HCT116 (cell line): ENCODE measurements at places on chromosomes 5 and 9.
A peak's percentile ranks its signal among the peaks of the same experiment; 100 is the strongest.

DNA sequence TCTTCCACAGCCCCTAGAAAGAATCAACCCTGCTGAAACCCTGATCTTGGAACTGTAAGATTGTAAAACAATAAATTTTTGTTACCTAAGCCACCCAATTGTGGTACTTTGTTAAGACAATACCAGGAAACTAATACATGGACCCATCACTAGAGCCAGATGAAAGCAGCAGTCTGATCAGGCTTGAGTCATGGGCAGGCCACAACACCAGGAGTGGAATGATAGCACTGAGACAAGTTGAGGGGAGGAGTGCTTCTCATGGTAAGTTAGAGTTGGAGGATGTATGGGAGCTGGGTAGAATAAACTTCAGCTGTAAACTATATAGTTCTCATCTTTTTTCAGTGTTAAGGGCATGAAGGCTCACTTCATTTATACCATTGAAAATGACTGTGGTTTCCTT is 164.4 kb upstream of the OR13F1 start:
- no peak for DNase-seq

DNA sequence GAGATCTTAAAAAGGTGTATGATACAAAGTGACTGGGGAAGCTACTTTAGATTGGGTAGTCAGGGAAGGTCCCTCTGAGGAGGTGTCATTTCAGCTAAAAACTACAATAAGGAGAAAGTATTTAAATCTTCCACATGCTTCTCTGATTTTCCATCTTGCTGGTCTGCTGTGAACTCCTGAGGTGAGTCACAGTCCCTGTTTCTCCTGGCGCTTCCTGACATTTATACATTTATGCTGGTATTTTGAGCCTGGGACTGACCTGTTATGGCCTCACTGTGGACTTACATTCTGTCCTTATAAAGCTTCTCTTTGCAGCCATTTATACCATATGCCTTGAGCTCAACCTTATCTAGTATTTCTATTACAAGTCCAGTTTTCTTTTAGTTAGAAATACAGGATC is 95.1 kb downstream of the MED27 start:
- no peak for DNase-seq

DNA sequence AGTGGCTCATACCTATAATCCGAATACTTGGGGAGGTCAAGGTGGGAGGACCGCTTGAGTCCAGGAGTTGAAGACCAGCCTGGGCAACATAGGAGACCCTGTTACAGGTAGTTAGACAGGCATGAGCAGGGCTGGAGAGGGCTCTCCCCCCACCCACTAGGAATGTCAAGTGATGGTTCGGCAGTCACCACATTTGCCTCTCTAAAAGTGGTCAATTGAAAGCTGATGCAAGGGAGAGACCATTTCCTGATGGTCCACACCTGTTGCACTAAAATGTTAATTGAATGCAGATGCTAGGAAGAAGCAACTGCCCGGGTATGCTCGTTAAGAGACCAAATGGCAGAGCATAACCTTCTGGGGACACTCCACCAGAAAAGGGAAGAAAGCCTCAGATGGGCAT is 82.7 kb downstream of the SFXN1 start:
- no peak for DNase-seq

DNA sequence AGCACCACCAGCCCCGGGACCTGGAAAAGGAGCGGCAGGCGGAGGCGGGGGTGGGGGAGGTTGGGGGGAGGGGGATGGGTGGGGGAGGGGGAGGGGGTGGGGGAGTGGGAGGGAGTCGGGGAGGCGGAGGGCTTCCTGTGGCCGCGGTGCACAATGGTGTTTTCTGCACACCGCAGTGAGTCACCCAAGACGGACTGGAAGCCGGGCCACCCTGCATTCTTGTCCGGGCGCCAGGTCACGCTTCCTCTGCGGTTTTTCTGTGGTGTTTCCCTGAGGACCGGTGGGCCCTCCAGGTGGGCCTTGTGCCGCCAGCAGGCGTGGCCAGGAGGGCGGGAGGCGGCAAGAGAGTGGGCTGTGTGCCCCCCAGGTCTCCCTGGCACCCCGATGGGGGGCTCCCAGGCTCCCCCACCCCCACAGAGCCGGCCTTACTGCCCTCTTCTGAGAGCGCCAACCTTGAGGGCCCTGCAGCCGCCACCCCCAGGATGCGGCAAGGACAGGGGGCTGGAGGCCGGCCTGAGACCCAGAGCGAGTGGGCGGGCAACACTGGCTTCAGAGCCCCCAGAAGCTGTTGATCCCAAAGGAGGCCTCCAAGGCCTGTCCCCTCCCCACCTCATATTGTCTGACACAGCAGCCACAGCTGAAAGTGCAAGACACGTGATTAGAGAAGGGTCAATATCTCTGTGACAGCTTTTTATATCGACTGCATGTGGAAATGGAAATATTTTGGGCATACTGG is 11.1 kb downstream of the EXD3 start:
- peak; percentile 75 for DNase-seq

DNA sequence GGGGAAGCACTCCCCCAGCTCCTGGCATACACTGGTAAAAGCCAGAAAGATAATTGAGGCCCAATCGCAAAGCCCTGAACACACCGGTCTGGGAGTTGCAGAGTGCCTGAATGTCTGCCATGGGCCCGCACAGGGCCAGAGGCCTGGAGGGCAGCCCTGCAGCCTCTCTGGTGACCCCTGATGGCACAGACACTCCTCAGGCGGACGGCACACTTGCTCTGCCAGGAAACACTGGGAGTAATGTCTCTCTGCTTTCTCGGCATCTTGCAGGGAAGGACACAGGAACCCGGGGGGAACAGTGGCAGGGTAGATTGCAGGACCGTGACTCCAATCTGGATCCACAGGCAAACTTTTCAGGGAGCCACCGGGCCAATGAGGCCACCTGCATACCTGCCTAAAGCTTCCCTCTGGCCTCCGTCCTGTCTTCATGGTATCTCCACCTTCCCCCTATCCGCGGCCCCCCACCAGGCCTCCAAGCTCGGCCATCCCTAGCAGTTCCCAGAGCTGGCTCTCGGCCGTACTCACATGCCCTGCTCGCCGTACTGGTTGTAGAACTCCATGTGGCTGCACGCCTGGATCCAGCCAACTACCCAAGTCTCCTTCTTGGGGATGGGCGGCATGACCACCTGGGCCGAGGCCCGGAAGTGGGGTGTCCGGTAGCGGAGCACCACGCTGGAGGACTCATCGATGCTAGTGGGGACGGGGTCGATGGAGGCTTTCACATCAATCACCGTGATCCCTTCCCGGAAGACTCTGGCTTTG is 797 bp downstream of the FAM78A start:
- no peak for DNase-seq

DNA sequence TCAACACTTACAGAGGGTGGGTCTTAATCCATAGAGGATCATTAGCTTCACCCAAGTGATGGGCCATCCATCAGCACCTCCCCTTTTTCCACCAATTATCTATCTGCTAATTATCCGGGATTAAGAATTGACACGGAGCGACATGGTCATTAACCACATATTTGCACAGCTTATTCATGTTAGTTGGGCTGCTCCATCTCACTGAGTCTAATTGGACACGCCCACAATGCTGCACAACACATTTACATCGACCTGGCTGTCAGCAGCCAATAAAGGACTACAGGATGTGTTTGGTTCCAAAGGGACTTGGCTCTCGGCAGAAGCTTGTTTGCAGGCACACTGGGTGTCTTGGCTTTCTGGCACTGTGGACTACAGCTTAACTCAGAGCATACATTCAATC is 21.6 kb downstream of the FOXE1 start:
- no peak for DNase-seq

GRCh38 chr5:14464671-14465070 is 116.9 kb upstream of the OTULINL start:
- DNase-seq = no peak

- DNase-seq = no peak
Observed at GRCh38 chr5:9170026-9170425, 375.8 kb downstream of the SEMA5A start.

- peak; percentile 10 for DNase-seq
Observed at GRCh38 chr9:131799177-131799823, 59.4 kb upstream of the RAPGEF1 start.

- no peak for DNase-seq
Observed at GRCh38 chr5:34510002-34510401, 146.1 kb upstream of the RAI14 start.
